CD8-positive, alpha-beta memory T cell (primary cell): ENCODE measurements at places on chromosomes 12 and 14.

DNA sequence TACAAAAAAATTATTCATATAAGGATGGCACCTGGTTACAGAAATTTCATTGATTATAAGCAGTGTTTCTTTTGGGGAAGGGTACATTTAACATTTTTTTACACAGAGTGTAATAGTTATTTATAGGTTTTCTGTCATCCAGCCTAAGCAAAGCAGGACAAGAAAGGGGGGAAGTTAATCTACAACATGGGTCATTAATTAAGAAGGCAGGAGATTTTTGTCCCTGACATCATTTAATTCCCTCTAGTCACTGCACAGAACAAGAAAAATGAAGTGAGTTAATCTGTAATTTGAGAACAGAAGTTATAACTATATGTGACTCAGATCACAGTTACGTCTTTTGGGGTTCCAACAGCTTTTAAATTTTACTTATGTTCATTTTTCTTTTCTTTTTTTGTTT lies 173.4 kb downstream of the PTPRO start:
- no peak for DNase-seq

DNA sequence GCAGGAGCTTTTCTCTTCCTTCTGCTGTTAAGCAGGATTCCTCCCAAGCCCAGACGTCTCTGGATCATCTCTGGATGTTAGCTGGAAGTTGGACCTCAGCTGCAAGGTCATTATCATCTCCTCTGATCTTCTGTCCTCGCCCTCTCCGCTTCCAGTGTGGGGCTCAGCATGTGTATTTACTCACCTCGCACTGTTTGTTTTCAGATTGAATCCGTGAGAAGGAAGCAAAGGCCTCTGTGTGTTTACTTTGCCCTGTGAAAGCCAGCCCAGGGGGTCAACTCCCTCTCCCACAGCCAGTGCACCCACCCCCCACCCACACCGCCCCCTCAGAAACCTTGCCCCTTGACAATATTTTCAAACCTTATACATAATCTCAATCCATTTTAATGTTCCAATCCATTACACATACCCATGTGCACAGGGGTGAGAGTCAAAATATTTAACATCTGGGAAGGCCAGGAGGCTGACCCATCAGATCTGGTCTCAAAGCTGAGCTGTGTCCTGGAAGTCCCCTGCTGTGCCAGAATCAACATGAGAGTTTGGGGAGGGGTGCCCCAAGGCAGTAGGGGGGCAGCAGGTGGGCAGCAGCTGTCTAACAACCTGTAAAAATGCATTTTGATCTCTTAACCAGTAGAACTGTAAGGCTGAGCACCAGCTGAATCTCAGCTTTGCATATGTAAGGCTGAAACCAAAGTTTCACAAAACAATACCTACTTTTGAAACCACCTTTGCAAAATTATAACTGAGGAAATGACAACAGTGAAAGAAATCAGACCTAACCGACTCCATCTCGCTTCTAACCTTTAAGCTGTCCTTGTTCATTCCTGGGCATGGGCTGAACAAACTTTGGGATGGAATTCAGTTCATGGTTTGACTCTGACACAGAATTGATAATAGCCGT lies 157.9 kb downstream of the ZNF664 start:
- DNase-seq: no peak

DNA sequence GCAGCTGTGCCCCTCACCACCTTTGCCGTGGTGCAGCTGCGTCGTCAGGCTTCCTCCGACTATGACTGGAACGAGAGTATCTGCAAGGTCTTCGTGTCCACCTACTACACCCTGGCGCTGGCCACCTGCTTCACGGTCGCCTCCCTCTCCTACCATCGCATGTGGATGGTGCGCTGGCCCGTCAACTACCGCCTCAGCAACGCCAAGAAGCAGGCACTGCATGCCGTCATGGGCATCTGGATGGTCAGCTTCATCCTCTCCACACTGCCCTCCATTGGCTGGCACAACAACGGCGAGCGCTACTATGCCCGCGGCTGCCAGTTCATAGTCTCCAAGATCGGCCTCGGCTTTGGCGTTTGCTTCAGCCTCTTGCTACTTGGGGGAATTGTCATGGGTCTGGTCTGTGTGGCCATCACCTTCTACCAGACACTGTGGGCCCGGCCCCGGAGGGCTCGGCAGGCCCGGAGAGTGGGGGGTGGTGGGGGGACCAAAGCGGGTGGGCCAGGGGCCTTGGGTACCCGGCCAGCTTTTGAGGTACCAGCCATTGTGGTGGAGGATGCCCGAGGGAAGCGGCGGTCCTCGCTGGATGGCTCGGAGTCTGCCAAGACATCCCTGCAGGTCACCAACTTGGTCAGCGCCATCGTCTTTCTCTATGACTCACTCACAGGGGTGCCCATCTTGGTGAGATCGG lies 2.6 kb downstream of the GPR162 start:
- no peak for DNase-seq

DNA sequence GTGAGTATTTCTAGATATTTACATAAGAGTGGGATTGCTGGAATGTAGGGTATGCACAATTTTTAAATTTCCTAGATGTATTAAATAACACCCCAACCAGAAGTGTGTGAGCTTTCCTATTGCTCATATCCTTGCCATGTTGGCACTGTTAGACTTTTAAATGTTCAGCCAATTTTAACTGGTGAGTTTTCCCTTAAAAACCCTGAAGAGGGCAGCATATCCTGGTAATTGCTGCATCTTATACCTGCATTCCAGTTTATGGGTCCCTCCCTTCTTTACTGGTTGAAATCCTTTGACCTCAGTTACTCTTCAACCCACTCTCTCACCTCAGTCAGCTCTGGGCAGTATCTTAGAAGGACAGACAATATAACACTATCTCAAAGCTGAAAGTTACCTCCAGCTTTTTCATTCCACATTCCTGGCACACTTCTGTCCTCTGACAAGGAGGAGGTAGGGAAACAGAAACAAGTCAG lies 270.6 kb downstream of the PAWR start:
- no peak for DNase-seq

- DNase-seq: no peak
Observed at GRCh38 chr14:106276326-106277267, 750.2 kb downstream of the TMEM121 start.

- DNase-seq: no peak
Observed at GRCh38 chr14:36757734-36758601, 96.3 kb downstream of the PAX9 start.

GRCh38 chr12:8603856-8604255 lies 8.8 kb downstream of the AICDA start:
- no peak for DNase-seq

GRCh38 chr14:31897581-31898186 lies 179.4 kb upstream of the ARHGAP5 start:
- DNase-seq: no peak
